ENCODE measurements at places on chromosomes 5 and 9.
A peak's percentile ranks its signal among the peaks of the same experiment; 100 is the strongest.

- no peak for DNase-seq
Measured at GRCh38 chr9:134624621-134625181, 16.9 kb upstream of the COL5A1 start.

GRCh38 chr9:33374634-33375237 is 27.6 kb downstream of the AQP7 start:
- peak; percentile 86 for DNase-seq

GRCh38 chr9:20300430-20301115 is 321.7 kb downstream of the MLLT3 start:
- DNase-seq = no peak

DNA sequence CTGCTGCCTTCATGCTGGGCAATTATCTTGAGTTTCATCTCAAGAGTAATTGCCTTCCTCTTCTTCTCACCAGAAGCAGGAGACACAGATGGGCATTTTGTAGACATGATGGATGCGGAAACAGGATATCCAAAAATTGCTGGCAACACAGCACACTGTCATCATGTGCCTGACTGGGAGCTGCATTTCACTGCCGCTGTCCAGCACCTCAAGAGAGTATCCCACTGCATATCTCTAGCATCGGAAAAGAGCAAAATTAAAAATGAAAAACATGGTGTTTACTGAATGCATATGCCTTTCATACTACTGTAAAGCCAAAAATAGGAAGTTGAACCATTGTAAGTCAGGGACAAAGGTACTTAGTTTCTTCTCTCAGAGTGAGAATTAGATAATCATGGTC is 210.7 kb downstream of the MAN2A1 start:
- DNase-seq = no peak

- no peak for DNase-seq
Measured at GRCh38 chr9:88577256-88578120, 42.5 kb downstream of the NXNL2 start.

DNA sequence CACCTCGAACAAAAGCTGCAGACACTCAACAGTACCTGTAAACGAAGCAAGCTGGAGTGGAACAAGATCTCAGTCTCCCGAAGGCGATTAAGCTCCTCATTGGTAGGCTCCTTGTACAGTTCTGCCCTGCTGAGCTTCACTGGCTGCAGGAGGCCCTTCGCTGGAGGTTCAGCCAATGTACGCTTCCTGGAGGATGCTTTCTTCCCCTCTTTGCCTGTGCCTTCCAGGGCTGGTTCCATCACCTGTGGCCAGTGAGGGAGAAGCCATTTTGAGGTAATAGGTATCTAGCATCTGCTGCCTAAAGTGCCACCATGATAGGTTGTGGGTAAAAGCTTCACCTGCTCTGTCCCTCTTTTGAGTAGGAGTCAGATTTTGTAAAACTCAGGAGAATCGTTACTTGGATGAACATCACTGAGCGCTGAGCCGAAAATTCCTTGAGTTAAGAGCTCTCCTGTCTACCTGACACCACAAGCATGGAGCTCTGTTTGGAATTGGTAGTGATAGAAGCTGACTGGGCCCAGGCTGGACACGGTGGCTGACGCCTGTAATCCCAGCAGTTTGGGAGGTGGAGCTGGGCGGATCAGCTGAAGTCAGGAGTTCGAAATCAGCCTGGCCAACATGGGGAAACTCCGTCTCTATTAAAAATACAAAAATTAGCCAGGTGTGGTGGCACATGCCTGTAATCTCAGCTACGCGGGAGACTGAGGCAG is 1.4 kb downstream of the NOL6 start:
- DNase-seq = no peak
